CD4-positive, alpha-beta memory T cell (primary cell): ENCODE measurements at places on chromosomes 4 and X.

- DNase-seq = no peak
These were observed 64.7 kb upstream of the MAP9 start for GRCh38 chr4:155441475-155441874.

- DNase-seq = no peak
These were observed 40.0 kb downstream of the TXK start for GRCh38 chr4:48093991-48094416.

- DNase-seq = peak; percentile 5
These were observed 69.5 kb downstream of the PDE5A start for GRCh38 chr4:119559044-119559647.

- DNase-seq = no peak
These were observed 87.9 kb downstream of the EVC start for GRCh38 chr4:5798946-5799345.

GRCh38 chr4:165964591-165964990 is 91.6 kb downstream of the TLL1 start:
- no peak for DNase-seq

DNA sequence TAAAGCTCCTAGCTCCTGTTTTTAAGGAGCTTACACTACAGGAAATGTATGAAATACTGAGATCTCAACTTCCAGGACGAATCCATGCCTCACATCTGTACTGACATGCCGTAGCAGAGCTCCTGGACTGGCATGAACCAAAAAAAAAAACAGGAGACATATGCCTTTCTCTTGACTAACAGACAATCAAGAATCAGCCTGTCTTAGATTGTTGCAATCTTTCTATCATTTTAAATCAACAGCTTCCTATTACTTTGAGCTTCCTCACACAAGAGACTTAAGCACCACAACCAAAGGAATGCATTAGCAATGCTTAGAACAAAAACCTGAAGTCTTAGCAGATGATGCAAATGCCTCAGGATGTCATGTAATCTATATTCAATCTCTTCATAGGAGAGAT is 34.7 kb upstream of the AREG start:
- no peak for DNase-seq

DNA sequence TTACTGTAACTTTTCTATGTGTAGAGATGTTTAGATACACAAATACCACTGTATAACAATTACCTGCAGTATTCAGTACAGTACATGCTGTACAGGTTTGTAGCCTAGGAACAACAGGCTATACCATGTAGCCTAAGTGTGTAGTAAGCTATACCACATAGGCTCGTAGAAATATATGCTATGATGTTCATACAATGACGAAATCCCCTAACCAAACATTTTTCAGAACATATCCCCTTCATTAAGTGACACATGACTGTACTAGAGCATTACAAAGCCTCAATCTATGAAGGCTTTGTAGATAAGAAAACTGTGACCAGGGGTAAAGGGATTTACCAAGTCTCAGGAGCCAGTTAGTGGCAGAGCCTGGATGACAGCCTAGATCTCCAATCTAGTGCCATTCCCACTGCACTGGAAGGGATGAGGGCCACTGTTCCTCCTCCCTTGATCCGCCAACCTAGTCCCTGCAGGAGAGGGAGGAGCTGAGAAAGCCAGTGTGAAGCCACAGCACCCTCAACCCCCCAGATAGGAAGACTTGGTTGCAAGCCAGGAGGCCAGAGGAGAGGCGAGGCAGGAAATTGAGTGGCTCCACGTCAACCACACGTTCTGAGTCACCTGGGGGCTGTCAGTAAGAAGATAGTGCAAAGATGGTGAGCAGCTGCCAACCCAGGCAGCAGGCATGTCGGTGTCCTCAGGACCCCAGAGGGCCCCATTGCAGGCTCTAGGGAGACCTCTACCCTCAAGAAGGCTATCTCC is 227.7 kb downstream of the BCOR start:
- peak; percentile 70 for DNase-seq

DNA sequence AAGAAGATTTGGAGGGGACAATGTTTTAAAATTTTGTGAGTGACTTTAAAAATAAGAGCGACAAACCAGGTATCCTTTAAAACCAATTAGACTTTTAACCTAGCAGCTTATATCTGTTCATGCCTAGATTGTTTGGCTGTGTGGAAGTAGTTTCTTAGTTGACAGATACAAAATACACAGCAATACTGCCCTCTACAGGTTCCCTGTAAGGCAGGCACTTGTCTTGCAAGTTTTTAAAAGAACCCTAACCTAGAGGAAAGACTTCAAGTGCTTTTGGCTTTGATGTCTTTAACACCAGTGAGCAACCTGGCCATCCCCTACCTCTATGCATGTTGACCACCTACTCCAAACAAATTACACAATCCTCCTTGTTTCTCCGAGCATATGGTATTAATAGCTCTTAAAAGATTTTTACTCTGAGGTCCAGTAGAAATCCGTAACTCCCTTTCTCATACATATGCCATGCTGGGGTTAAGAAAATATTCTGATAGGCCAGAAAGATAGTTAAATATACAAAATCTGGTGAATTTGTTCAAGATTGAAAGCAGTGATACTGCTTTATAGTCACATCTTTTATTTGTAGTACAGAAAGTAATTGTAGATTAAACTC is 273.0 kb downstream of the ARHGAP24 start:
- no peak for DNase-seq

DNA sequence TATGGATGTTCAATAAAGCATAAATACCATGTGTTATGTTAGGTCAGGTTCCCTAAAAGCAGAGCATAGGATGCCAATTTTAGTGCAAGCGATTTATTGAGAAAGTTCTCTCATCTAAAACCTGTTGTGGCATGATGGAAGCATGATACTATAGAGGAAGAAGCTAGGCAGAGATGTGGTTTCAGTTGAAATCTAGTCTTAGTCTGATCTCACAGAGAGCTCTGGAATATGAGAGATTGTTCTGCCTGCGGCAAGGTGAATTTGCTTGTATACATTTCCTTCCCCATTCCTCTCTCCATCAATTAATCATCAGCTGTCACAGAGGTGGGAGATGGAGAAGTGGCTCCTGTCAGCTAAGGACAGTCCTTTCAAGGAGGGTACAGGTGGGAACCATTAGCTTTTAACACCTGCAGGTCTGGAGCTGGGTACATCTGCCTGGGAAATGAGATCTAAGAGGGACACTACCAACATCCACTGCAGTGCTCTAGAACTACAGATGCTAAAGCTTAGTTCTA is 252.4 kb downstream of the CFAP299 start:
- no peak for DNase-seq
